ENCODE measurements at places on chromosomes 3 and 15.

DNA sequence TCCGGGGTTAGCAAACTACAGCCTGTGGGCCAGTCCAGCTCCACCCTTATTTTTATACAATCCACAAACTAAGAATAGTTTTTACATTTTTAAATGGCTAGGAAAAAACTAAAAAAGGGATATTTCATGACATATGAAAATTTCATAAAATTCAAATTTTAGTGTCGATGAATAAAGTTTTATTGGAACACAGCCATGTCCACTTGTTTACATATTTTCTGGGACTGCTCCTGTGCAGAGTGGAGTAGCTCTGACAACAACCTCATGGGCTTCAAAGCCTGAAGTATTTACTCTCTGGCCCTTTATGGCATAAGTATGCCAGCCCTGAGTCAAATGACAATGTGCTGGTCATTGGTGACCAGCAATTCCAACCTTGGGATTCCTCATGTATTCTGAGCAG is 17.2 kb downstream of the EFCC1 start:
- no peak for DNase-seq

DNA sequence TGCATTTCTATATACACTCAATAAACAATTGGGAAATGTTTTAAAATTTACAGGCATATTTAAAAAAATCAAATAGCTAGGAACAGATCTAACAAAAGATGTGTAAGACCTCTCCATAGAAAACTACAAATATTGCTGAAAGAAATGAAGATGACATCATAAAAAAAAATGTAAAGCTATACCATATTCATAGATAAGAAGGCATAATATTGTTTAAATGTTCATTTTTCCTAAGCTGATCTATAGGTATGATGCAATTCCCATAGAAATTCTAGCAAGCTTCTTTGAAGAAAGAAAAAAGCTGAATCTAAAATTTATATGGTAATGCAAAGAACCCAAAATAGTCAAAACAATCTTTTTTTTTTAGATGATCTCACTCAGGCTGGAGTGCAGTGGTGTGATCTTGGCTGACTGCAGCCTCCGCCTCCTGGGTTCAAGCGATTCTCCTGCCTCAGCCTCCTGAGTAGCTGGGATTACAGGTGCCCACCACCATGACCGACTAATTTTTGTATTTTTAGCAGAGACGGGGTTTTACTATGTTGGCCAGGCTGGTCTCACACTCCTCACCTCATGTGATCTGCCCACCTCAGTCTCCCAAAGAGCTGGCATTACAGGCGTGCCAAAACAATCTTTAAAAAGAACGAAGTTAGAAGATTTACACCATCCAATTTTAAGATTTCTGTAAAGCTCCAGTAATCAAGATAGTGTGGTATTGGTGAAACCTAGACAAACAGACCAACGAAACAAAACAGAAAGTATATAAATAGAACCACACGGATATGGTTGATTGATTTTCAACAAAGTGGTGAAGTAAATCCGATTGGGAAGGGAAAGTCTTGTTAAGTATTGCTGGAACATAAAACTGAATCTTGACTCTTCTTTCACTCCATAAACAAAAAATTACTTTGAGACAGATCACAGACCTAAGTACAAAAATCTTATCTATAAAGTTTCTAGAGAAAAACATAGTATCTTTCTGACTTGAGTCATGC is 6.3 kb upstream of the BHLHE40 start:
- DNase-seq: no peak

DNA sequence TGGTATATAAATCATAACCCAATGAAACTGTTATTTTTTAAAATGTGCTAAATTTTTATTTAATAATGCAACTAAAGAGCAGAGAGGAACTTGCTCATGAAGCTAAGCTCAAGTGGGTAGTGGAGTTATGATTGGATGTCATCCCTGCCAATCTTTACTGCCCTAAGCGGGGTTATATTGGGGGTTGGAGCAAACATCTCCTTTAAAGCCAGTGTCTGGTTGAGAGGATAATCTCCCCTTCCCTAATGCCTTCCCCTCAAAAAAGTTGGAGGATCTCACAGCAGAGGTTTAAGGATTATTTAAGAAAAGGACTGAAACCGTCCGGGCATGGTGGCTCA is 32.1 kb upstream of the CLASP2 start:
- no peak for DNase-seq

GRCh38 chr3:192888190-192888589 is 29.5 kb downstream of the MB21D2 start:
- no peak for DNase-seq

GRCh38 chr3:127693336-127693843 is 20.6 kb downstream of the ABTB1 start:
- DNase-seq: no peak

DNA sequence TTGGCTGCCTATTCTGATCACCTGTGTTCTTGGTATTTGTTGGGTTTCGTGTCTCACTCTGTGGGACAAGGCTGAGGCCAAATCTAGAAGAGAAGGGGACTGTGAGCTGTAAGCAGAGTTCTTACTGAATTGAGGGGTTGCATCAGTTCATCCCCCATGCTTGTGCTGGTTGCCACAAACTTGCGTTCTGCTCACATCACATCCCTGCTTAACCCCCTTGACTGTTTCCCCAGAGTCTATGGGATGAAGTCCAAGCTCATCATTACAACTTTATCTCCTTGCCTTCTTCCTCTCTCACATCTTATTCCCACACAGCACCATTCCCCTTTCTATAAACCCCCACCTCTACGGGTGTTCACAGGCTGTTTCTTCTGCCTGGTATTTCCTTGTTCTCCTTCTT is 143.8 kb upstream of the ABHD17C start:
- DNase-seq: no peak

GRCh38 chr3:127339928-127340861 is 52.3 kb upstream of the PRR20G start:
- DNase-seq: no peak

DNA sequence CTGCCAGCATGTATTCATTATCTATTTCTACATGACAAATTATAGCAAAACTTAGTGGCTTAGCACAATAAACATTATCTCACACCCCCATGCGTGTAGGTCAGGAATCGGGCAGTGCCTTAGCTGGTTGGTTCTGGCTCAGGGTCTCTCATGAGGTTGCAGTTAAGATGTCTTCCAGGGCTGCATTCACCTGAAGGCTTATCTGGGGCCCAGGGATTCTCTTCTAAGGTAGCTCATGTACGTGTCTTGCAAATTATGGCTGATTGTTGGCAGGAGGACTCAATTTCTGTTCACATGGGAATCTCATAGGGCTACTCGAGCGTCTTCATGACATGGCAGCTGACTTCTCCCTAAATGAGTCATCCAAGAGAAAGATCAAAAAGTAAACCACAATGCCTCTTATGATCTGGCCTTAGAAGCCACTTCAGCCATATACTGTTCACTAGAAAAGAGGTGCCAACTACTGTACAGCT is 42.9 kb upstream of the TSC22D2 start:
- DNase-seq: no peak

DNA sequence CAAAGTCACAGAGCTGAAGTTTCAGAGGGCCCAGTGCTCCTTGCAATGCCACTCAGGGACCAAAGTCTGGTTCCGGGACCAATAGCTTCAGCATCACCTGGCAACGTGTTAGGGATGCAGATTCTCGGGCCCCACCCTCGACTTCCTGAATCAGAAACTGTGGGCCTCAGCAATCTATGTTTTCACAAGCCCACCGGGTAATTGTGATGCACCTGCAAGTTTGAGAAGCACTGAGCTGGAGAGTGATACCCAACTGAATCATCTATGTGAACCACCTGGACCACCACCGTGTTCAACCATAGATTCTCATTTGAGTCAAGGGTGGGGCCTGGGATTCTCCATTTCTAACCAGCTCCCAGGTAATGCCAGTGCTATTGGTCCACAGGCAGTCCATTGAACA is 55.7 kb downstream of the CORO2B start:
- no peak for DNase-seq

DNA sequence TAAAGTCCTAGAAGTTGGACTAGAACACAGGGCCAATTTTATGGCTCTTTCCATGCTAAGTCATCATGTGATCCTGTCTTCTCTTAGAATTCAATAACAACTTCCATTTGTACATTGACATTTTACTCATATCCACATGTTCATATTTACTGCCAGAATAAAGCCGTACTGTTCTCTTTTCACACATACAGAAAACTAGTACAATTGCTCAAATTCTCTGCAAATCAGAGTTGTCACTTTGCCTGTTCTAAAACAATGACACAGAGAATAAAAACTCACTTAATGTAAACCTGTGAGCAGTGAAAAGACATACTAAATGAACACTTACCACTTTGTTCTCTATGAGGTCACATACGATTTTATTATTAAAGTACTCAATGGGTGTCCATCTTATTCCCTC is 3.5 kb downstream of the LDHAL6B start:
- no peak for DNase-seq

DNA sequence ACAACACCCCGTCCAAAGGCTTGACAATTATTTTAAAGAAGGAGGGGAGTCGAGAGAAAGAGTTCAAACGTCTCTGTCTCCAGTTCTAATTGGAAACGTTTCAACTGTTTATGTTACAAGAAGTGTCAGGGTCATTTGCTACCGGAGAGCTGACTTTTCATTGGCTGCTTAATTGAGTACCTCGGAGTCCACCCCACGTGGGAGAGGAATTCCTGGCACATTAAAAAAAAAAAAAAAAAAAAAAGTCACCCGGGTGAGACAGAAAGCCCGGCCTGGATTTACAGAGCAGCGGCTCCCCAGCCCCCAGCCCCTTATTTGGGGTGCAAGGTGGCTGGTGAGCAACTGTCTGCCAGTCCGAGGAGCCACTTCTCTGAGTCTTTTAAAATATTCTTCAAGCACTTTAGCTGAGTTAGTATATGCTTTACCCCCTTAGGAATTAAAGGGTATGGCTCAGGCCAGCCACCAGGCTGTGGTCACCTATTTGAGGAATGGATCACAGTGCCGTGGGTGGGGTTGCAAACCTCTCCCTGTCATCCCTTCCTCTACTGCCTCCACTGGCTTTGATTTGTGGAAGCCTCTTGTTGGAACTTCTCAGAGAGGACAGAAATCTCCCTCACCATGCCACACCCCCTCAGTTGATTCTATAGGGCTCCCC is 3.9 kb upstream of the TLE3 start:
- no peak for DNase-seq

GRCh38 chr3:87792198-87792533 is 266.6 kb downstream of the CGGBP1 start:
- DNase-seq: no peak

Measured in stimulated activated CD8-positive, alpha-beta memory T cell treated with anti-CD3 and anti-CD28 coated beads, Interleukin-4, amount 100 ng/mL, for 24 hours (primary cell).